ENCODE measurements at places on chromosomes 6 and 20.

- DNase-seq, result no peak
Measured at GRCh38 chr6:155215906-155216305, 47.9 kb upstream of the CLDN20 start.

DNA sequence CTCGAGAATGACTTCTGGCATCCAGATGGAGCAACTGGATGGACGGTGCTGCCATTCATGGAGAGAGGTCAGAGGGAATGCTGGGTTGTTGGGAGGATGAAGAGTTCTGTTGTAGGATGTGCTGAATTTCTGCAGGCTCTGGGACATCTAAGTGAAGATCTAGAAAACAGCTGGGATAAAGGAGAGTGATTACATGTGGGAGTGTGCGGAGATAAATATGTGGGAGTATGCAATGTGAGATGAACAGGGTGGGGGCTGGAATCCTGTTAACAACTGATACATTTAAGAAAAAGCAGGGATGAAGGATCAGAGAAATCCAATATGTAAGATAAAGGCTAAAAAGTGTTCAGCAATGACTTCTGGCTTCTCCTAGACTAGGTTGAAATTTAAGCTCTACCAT, 43.1 kb downstream of the FAXC start:
- DNase-seq, result no peak

GRCh38 chr6:91634791-91635190, 1047.9 kb upstream of the MAP3K7 start:
- no peak for DNase-seq

GRCh38 chr6:108609276-108609769, 48.6 kb downstream of the FOXO3 start:
- DNase-seq, result no peak

GRCh38 chr6:165206798-165207197, 102.6 kb downstream of the C6orf118 start:
- DNase-seq, result no peak

- DNase-seq, result no peak
Measured at GRCh38 chr20:31473331-31474096, 1.4 kb downstream of the DEFB124 start.

GRCh38 chr6:34082864-34083626, 62.8 kb downstream of the GRM4 start:
- no peak for DNase-seq

- no peak for DNase-seq
Measured at GRCh38 chr6:84788689-84789088, 24.3 kb upstream of the TBX18 start.

DNA sequence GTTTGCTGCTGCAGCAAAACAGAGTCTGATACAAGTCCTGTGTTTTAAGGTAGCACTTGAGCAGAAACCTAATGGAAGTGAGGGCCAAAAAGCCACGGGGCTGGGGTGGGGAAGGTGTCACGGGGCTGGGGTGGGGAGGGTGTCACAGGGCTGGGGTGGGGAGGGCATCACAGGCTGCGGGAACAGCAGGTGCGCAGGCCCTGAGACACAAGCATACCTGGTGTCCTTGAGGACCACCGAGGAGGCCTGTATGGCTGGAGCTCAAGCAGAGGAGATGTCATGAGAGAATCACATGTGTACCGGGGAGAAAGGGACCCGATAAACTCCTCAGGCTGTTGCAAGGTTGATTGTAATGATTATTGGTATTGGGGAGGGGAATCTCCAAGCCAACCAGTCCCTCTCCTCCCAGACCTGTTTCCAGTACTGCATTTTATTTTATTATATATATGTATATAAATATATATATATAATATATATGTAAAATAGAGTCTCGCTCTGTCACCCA, 13.6 kb upstream of the SPO11 start:
- DNase-seq, result no peak

GRCh38 chr20:41137614-41138474, 501 bp downstream of the PLCG1 start:
- DNase-seq, result no peak

- no peak for DNase-seq
Measured at GRCh38 chr6:104159045-104159618, 700.6 kb downstream of the HACE1 start.

DNA sequence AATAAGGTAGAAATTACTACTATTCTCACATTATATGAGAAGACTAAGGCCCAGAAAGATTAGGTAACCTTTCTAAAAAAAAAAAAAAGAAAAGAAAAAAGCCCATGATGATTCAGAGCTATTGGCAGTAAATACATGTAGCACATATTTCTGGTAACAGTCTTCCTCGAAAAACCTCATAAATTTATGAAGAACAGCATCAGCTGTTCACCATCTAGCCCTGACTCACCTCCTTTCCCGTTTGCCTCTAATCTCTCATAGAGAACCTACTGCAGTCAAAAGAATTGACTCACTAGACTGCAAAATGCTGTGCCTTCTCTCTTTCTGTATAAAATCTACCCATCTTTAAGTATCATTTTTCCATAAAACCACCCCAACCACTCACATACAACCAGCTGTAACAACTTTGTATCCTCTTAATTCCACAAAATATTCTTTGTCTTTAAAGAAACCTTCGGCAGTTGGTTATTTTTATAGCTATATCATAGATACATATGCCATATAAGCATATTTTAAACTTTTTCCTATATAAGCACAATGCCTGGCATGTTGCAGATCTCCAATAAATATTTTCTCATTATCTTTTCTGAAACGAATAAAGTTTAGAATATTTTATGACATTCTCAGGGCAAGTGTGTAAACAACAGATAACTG, 152.7 kb upstream of the ENPP5 start:
- no peak for DNase-seq

- DNase-seq, result no peak
Measured at GRCh38 chr20:13581451-13581850, 57.3 kb downstream of the TASP1 start.

DNA sequence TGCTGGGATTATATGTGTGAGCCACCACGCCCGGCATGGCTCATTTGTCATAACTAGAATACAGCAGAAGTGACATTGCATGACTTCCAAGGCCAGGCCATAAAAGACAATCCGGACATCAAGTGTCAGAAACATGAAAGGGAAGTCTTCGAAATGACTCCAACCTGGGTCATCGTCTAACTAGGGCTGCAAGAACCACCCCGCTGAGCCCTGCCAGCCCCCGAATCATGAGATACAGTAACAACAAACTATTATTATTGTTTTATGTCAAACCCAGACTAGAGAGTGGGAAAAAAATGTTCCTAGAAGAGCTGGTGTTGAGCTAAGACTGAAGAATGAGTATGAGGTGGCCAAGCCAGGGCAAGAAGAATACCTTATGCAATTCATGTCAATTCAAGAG, 59.6 kb downstream of the ZNF217 start:
- DNase-seq, result no peak

DNA sequence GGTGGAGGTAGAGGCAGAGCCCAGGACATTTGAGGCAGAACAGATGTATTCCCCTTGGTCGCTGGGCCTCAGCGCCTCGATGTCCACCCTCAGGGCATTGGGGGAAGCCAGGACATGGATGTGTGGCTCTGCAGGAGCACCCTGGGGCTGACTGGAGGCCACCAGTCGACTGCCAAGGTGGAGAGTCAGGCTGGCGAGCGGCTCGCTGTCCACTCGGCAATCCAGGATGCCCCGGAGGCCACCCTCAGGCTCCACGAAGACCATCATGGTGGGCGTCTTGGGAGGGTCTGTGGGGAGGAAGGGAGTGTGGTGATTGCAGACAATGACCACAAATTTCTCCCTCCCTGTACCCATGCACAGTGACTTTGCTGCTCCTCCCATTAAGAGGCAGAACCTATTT, 8.2 kb upstream of the ADAM33 start:
- no peak for DNase-seq

GRCh38 chr20:50054231-50054547, 58.8 kb downstream of the UBE2V1 start:
- DNase-seq, result no peak

DNA sequence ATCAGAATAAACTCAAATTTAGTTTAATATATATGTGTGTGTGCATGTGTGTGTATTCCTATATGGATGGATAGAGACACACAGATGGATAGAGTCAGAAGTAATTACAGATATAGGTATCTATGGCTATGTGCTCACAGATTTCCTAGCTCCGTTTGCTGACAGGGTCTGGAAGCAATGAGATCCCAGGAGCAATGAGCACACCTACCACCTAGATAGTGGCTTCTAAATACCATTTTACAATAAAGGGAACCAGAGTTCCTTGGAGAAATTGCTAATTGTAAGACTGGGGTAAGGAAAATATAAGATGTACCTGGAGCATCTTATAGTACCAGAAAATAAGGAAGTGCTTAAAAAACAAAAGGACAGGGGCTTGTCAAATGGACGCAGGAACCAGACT, 196.2 kb upstream of the PRDM1 start:
- DNase-seq, result no peak

GRCh38 chr6:34114695-34115402, 31.0 kb downstream of the GRM4 start:
- DNase-seq, result no peak

- no peak for DNase-seq
Measured at GRCh38 chr6:4925580-4925979, 78.3 kb downstream of the RPP40 start.
